T-helper 17 cell (primary cell): ENCODE measurements at places on chromosomes 7 and 10.

DNA sequence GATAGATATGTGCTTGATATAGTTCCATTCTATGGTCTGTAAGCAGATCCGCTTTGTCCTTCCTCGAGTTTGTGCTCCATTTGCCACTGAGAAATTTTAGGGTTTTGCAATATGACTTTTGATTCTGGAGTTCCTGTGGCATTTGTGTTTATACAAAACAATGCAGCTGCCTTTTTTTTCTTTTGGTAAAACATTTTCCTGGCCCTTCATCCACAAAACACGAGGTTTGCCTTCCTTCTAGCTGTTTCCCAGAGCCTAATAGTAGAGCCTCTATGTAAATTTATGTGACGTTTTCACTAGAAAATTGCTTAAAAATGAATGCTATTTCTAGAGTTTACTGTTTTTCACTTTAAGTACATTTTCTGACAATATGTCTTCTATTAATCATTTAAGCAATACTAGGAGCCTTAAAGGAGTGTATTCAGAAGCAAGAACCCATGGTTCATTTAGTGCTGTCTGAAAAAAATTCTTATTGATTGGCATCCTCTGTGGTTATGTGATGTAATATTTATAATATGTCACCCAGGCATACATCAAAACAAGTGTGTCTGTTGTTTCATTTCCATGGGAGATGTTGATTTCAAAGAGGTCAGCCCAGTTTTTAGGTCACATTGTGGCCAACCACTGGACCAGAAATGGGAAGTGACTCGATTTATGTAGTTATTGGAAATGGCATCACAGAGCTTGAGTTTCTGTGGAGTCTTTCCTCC, 618.3 kb downstream of the LRMDA start:
- DNase-seq, result no peak

GRCh38 chr7:36409180-36409579, 19.5 kb downstream of the ANLN start:
- DNase-seq, result no peak

- no peak for DNase-seq
These were observed 186.0 kb downstream of the JAZF1 start for GRCh38 chr7:27994639-27995038.

GRCh38 chr7:105794741-105795729, 81.4 kb downstream of the ATXN7L1 start:
- no peak for DNase-seq

GRCh38 chr7:100969066-100969615, at the start of gene MUC12:
Gene MUC12 (plus strand): TSS chr7:100969565. CDS start chr7:100969623, 58 bp downstream.
- no peak for DNase-seq

DNA sequence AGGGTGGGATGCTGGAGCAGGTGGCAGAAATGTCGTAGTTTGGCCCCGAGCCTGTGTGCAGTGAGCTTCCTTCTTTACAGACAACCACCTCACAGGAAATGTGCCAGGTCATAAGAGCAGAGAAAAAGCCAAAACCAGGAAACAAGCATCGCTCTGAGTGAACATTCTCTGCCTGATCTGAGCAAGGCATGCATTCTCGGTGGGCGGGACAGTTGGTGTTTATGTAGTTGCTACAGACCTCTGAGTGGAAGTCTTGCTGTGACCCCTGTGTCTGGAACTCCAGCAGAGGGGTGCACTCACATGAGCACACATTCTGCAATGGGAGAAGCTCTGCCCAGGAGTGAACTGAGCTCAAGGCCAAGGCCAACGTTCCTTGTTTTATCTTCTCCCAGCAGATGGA, 230.1 kb downstream of the TCERG1L start:
- DNase-seq, result no peak

GRCh38 chr7:47816647-47817046, 131.6 kb downstream of the PKD1L1 start:
- DNase-seq, result no peak

- no peak for DNase-seq
These were observed 195.7 kb downstream of the THSD7A start for GRCh38 chr7:11636274-11636673.

- DNase-seq, result no peak
These were observed 1217.6 kb upstream of the LRRN3 start for GRCh38 chr7:109873296-109873695.

DNA sequence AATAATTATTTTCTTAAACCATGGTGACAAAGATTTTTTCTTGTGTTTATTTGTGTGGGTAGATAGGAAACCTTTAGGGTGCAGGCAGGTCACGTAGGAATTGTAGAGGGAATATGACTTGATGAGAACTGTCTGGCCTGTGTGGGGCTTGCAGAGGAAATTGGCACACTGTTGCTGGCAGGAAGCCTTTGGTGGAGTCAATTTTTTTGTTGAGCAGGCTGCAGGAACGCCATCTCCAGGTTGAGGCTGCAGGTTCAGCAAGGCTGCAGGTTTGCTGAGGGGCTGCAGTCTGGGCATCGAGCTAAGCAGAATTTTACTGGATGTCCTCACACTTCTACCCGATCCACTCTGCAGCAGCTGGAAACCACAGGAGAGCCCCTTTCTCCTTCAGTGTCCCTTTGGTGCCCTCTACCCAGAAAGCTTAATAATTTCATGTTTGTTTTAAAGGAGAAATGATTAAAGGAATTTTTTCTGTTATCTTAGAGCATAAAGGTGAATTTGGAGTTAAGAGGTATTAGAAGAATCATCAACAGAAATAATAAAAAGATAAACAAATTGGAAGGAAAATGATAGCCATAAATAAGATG, 37.0 kb downstream of the TBC1D12 start:
- DNase-seq, result no peak

GRCh38 chr7:22809902-22810642, 12.6 kb downstream of the TOMM7 start:
- DNase-seq, result no peak

- DNase-seq, result no peak
These were observed 47.1 kb upstream of the TMEM72 start for GRCh38 chr10:44864051-44864450.

GRCh38 chr10:97718178-97718577, 4.6 kb downstream of the MARVELD1 start:
- no peak for DNase-seq

DNA sequence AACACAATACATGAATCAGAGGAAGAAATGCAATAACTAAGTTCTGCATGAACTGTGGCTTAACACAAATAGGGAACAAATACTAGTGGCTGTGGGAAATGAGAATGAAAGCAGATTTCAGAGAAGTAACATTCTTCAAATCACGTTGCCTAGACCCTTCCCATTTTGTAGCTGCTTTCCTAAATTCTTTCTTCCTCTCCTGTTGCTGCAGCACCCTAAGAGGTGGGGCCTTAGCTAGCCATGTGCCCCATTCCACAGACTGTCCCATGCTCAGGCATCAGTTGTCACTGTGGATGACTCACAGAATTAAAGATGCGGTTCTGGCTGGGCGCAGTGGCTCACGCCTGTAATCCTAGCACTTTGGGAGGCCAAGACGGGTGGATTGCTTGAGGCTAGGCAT, 704.7 kb upstream of the C7orf33 start:
- no peak for DNase-seq

DNA sequence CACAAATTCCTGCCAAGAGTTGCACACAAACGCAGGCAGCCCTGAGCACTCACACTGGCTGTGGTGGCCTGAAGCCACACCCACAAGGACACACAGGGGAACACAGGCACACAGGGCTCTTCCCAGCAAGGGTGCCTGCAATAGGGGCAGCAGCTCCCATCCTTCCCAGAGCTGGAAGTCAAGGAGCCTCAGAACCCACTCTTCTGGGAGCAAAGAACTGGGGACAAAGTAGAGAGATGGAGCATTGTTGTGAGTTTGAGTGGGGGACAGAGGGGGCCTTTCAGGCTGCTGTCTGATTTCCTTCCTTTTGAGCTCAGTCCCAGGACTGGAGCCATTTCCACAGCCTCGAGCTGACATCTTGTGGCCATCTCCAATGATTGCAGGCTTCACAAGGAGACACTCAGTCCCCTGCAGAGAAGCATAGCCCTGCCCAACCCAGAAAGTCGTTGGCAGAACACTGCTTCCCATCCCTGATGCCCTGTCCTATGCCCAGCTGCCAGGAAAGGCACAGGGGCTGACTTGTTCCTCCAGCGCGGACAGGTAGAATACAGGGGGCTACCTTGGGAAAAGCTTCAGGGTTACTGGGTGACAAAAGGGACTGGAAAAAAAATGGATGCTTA, 34.4 kb upstream of the SLF2 start:
- DNase-seq, result no peak

DNA sequence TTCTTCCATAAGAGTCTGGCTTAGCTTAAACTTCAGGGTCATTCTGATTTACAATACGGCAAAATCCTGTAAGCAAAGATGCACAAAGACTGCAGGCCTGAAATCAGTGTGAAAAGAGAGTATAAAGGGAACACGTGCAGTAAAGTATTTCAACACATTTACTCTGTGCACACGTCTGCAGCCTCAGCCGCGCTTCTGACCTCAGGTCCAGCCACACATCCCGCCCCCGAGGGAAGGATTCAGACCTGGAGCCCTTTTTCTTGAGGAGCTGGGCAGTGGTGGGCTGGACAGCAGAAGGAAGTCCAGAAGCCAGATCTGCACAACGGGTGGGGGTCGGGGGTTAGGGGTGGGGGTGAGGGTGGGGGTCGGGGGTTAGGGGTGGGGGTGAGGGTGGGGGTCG, 58.9 kb upstream of the FAM20C start:
- no peak for DNase-seq

GRCh38 chr7:82017334-82017943, 247.6 kb upstream of the HGF start:
- DNase-seq, result no peak

DNA sequence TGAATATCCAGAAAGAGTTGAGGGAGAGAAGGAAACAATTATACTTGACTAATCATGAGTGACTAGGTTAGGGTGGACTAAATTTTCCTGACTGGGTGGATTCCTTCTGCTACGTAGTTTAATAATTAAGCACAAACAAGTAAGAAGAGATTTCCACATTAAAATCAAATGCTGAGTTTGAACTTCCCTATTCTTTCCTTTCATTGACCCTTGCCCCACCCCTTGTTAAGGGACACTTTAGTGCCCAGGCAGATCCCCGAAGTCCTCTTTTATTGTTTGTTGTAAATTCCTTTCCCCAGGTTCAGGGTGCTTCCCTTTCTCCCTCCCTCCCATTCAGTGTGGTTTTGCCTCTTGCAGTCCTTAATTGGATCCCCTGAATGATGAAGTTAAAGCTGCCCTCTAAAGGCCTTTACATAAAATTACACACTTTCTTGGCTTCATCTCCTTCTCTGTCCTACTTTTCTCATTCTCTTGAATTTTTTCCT, 8.8 kb upstream of the SPAM1 start:
- DNase-seq, result no peak

- no peak for DNase-seq
These were observed 25.6 kb upstream of the TMEM196 start for GRCh38 chr7:19798986-19799385.

DNA sequence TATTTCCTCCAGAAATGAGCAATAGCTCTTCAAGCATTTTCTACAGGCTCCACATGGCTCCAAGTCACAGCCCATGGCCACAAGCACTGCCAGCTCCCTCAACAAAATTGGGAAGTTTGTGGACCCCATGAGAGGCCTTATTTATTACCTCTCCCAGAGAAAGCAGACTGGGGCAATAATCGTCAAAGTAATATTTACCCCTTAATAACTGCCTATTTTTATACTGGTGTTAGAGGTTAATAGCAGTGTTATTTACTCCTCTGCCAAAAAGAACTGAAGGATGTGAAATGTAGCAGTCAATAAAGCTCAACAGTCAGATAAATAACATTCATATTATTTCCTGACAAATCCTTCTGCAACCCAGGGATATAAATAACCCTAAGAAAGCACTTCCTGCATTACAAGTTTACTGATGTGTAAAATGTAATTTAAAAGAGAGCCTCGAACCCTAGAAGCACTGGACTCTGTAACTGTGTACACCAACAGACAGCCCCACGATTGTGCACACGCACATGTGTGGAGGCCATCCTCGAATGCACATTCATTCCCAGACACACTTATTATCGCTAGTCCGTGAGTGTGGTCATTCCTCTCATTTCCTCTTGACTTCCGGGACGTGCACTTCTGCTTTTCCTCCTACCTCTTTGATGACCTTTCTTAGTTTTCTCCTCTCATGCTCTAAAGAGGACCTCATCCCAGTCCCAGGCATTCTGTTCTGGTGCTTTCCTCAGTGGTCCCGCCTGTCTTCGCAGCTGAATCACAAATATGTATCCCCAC, 157.4 kb downstream of the EVX1 start:
- DNase-seq, result no peak

DNA sequence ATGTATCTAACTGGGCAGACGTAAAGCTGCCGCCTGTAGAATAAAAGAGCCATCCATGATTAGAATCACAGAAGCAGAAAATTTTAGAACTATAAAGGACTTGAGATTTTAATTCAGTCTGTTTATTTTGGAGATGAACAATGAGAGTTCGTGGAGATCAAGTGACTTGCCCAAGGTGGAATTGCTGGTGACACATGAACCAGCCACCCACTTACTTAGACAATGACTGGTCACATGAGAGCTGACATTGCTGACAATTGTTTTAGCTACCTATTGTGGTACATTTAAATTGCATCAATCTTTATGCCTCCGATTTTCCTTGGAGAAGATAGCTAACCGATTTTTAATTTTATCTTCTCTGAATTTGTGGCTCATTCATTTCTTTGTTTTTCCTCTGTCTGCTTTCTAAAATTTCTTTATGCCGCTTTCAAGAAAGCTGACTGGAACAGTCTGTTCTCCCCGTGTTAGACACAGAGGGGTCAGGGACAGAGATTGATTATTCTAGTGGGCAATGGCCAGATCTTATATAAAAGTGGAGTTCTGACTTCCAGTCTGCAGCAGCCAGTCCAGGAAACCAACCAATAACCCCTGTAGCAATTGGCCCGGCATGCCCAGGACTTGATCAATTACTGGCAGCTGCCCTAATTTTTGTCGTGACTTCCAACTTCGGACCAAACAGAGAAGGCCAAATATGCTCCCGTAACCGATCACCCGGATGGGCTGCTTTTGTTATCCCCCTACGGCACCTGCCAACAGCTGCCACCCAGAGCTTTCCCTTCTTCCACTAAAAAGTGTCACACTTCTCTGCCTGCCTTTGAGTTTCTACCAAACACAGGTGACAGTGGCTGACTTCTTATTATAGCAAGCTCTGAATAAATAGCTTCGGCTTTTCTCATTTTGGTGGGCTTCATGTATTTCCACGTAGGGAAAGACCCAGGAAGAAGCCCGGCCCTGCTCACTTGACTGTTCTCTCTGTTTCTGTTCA, 241.6 kb downstream of the CAMK1D start:
- DNase-seq, result no peak

- DNase-seq, result no peak
These were observed 37.2 kb downstream of the TMEM120A start for GRCh38 chr7:75957021-75957736.
